Astrocyte (in vitro differentiated cells and primary cell): ENCODE measurements at places on chromosomes 5 and 9. TPM values are rescaled to one million over a fixed set of nuclear protein-coding genes. Genes with fewer than 3 reads are reported as not detected.

NEUROG1 gene
- not detected in 2 replicates for total RNA-seq

DNA sequence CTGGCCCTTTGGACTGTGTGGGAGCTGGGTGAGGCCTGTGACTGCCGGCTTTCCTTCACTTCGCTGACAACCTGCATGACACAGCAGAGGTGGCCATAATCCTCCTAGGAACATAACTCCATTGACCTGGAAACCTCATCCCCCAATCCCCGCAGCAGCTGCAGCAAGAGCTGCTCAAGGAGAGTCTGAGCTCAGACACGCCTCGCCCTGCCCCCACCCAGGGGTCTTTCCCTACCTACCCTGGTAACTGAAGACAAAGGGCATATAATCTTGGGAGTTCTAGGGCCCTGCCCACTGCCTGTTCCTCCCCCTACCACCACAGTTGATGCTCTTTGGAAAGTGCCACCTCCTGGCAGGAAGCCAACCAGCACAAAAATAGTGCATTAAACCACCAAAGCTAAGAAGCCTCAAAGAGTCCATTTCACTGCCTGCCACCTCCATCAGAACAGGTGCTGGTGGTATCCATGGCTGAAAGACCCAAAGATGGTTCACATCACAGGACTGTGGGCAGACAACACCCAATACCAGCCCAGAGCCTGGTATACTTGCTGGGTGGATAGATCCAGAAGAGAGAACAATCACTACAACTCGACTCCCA is 18.4 kb downstream of the TRIM36 start:
- no peak for DNase-seq

GRCh38 chr5:96548905-96549304 is 113.3 kb upstream of the CAST start:
- DNase-seq = no peak

ANKRD18B gene
- total RNA-seq = 5.5 and 6.3 TPM in 2 replicates

- DNase-seq = peak; percentile 73
These were observed 377.6 kb downstream of the BRINP1 start for GRCh38 chr9:118991366-118992285.

DNA sequence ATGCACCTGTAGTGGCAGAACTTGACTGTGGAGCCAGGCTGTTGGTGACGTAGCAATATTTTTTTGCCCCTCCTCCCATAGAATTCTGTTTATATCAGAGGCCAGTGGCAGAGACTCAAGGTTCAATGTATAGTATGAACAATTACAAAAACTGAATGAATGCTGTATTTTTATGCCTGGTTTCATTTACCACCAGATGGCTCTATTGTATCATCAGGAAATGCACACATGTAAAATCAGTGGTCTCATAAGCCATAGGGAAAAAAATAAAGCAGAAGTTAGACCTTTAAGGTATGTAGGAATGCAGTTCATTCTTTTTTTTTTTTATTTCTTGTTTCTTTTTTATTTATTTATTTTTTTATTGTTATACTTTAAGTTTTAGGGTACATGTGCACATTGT is 43.6 kb downstream of the CCDC192 start:
- DNase-seq = peak; percentile 17

DIPK1B gene
- total RNA-seq = 22.4 and 23.2 TPM in 2 replicates

SH2D3C gene
- 4.6 and 5.8 TPM in 2 replicates for total RNA-seq

DNA sequence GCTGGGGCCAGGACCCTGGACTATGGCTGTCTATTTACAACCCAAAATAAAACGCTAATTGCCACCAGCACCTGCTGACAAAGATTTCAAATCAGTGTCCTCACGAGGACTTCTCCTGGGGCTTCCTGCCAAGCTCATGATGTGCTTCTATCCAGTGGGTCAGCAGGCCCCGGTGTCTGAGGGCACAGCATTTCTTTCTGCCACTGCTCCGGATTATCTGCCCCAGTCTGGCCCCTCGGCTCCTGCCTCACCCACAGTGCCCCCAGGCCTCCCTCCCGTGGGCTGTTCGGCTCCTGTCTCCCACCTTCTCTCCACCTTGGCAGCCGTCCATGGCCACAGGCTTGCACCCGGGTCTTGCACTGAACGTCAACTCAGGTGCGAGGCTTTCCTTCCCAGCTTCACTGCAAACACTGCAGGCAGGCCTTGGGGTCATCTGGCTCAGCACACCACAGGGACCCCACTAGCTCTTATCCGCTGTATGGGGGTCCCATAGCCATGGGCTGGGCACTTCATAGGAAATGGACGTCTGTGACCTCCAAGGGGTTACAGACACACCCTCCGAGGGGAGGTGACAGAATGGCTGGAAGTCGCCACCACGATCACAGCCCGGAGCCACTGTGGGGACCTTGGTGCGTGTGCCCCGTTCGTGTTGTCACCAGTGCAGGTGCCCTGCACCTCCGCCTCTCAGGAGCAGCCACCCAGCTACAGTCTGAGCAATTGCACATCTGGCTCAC is 43.8 kb upstream of the FCN1 start:
- no peak for DNase-seq

DNA sequence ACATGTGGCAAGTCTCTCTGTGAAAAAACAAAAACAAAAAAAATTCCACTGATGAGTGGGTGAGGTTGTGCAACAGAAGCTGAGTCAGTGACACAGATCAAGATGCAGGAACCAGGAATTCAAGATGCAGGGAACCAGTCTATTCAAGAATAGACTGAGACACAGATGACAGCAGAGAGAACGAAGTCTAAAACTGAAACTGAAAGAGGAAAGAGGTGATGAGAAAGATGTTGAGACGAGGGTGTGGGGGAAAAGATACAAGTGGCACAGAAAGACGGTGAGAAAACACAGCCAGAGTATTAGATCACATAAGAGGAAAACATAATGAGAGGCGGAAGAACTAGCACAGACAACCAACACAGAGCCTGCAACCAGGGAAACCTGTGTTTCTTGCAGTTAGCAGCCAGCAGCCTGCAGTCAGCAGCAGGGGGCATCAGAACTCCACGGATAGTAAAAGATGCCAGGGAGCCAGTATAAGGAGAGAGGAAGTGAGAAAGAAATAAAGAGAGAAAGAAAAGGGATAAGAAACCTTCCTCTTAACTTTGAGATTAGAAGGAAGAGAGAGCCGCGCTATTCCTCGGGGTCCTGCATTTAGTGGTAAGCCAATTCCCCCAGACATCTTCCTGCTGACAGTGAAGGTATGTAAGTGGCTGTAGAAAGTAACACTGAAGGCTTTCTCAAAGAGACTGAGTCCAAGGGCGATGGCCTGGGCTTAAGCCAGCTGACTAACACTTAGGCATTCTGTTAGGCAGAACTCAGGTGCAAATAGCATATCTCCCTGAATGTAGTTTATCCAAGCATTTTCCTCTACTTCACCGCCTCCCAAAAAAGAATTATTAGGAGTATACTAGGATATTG is 79.0 kb downstream of the TLR4 start:
- peak; percentile 52 for DNase-seq

GRCh38 chr5:124059200-124059599 is 547.2 kb downstream of the CSNK1G3 start:
- no peak for DNase-seq

C1QTNF2 gene
- total RNA-seq = 0.62 and 0.64 TPM in 2 replicates

DNA sequence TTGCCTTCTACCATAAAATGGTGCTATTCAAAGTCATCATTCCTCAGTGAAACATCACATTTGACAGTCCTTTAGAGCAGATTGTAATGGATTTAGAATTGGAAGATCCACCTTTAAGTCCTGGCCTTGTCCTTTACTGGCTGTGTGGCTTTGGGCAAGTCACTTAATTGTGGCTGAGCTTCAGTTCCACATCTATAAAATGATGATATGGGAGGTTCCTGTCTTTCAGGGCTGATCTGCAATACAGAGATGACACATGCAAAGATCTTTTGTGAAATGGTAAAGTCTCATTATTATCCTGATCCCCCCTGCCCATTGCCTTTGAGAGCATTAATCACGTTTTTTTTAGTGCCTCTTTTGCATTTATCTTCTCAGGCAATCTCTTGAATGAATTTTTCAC is 58.2 kb downstream of the ZFAND5 start:
- no peak for DNase-seq

MYOZ3 gene
- total RNA-seq = 5.5 and 9.4 TPM in 2 replicates
